ENCODE measurements at places on chromosomes 2 and 18.

- no peak for DNase-seq
Observed at GRCh38 chr2:84832772-84833461, 48.0 kb downstream of the TRABD2A start.

- DNase-seq: peak; percentile 34
Observed at GRCh38 chr18:63994783-63995399, 25.0 kb downstream of the SERPINB8 start.

GRCh38 chr2:113854970-113855740 is 34.7 kb upstream of the ACTR3 start:
- no peak for DNase-seq

DNA sequence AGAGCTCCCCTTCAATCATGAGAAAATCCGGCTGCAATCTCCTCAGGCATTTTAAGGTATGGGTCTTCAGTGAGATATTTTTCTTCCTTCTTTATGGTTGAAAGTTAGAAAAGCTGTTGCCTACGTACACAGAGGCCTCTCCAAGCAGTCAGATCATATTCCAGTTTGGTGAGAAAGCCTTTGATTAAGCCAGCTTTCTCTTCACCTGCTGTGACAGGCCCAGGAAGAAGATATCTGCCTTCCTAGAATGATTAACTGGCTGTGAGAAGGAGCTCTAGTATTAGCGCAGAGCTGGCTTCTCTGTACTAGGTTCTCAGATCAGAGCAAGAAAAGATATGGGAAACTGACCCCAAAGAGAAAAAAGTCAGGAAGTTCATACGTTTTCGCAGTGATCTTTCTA is 585.0 kb upstream of the CHAC2 start:
- peak; percentile 14 for DNase-seq

DNA sequence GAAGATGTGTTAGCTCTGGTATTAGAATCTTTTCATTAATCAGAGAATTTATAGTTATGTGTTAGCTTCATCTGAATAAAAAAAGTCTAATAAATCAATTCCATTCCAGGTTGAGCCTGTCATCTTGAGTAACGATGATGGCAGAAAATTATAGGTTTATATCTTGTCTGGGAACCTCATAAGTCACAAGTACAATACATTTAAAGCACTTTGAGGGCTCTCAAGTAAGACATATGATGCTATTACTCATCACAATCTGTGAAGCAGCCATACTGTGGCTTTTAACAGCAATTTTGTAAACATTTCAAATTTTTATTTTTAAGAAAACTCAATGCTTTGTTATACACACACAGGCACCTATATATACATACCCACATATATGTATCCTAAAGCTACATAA is 484.1 kb upstream of the VRK2 start:
- no peak for DNase-seq

GRCh38 chr2:148906124-148906523 is 31.1 kb downstream of the KIF5C start:
- DNase-seq: no peak

DNA sequence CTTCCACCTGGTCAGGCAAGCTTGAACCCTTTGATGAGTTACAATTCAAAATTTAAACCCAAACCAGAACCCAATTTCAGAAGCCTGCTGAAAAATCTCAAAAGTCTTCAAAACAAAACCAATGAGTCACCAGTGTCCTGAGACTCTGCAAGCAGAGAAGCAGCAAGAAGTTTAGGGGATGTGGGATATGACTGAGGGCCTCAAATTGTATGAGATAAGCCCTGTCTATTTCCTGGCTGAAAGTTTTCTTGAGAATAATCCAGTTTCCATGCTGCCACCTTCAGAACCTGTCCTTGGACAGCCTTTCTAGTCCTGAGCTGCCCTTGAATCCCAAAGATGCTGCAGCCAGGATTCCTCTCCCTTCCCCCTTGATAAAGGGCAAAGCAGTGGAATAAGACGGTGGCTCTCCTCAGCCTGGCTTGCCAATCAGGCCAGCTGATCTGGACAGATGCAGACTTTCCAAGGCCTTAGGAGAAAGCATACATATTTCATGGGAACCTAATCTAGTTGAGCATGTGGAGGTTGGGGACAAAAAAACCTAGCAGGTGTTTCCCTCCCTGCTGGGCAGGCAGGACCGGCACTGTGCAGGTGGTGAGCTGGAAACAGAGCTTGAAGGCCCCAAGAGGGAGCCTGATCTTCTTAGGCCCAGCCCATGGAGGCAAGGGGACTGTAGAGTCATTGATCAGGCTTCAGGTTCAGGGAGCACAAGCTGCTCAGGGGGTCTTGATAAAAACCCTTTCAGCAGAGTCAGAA is 278.0 kb upstream of the MGAT5 start:
- no peak for DNase-seq

DNA sequence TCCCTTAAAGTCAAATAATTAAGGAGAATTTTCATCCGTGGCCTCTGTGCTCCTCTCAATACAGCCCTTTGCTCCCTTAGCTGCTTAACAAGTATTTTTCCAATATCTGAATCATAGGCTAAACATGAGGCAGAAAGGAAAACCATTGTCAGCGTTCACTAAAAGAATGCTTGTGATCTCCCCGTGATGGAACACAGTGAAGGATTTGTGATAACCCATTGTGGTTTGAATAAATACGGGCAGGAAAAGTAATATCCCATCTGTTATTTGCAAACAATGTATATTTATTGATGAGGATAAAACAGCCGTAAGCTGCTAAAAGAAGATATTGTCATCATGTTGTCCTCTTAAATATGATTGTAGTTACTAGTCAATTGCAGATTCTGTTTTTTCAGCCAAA is 258.1 kb downstream of the NAPG start:
- DNase-seq: no peak

DNA sequence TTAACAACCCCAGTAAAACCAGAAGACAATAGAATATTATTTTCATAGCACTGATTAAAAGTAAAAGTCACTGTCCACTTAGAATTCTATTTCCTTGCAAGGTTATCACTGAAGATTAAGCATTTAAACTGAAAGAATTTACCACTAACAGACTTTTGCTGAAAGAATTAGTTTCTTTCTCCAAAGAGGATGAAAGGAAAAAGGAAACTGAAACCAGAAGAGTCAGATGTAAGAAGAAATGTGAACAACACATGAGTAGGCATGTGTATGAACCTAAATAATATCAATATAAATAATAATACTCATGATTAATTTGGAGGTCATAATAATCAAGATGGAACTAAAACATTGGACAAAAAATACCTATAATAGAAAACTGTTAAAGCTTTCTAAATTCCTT is 82.4 kb upstream of the KLHL29 start:
- no peak for DNase-seq

DNA sequence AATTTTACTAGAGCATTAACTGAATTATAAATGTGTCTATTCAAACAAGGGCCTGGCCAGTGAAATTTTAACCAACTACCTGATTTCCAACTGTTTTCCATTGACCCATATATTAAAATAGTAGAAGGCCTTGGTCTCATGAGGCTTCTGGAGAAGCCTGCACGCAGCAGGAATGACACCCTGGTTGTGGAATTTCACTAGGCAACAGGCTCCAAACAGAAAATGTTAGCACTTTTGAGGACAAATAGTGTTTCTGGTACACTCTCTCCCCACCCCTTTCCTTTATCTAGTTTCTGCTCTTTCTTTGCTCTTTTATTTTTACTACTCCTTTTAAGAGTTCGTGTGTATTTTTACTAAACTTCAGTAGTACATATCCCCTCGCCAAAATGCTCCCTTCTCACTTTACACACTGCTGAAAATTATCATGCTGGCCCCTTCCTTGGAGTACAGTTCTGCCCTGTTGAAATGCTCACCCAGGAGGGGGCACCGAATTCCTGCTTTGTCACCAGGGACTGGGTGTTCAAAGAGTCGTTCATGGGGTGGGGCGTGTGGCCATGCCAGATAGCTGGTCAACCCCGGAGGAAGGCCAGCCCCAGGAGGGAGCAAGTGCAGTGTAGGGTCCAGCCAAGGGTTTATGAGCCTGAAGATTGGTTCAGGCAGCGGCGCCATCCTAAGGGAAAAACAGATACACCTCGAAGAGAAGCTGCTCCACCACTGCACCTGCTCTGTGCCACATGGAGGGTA is 22.1 kb upstream of the COL6A3 start:
- no peak for DNase-seq

- no peak for DNase-seq
Observed at GRCh38 chr18:52070291-52070756, 269.7 kb upstream of the DCC start.

- DNase-seq: no peak
Observed at GRCh38 chr2:179354296-179354695, 89.7 kb upstream of the SESTD1 start.

DNA sequence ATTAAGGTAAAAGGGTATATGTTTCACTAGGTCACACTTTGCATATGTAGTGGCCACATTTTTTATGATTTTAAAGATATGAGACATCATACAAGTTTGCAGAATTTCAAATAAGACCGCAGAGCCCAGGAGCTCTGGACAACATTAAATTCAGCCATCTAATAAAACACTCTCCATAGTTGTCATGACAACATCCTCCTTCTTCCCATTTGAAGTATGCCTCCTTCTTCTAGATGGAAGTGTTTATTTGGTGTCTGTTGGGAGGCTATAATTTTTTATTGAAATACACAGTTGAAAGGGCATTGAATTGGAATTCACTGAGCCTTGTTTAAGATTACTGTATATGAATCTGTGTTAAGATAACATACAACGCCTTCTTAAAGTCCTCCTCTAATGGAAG is 467.3 kb downstream of the CMPK2 start:
- no peak for DNase-seq

DNA sequence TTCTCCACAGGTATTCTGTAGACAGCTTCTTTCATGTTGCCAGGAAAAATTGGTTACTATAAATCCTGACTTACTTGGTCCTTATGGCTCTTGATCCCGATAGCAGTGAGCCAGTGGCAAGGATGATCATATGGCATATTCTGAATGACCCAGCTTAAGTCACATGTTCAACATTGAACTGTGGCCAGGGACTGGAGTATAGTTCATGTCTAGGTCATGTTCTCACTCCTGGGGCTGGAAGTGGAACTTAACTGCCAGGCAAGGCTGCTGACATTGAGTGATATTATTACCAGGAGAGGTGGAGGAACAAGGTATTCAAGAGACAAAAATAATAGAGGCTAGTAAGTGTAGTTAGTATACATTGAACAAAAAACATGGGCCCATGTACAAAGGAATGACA is 26.2 kb downstream of the R3HDM1 start:
- no peak for DNase-seq

GRCh38 chr2:170247333-170247732 is 69.4 kb downstream of the MYO3B start:
- DNase-seq: no peak

DNA sequence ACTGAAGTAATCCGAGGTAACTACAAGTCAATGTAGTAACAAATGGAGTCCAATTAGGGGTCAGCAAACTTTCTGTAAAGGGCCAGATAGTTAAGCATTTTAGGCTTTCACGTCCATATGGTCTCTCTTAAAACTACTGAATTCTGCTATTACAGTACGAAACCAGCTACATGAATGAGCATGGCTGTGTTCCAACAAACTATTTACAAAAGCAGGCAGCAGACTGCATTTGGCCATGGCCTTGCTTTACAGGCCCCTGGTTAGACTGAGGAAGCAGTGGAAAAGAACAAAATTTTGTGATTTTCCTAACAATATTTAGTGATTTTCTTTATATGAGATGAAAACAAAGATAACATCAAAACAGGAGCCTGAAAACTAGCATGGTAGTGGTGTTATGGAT is 64.0 kb downstream of the RTN4 start:
- no peak for DNase-seq

DNA sequence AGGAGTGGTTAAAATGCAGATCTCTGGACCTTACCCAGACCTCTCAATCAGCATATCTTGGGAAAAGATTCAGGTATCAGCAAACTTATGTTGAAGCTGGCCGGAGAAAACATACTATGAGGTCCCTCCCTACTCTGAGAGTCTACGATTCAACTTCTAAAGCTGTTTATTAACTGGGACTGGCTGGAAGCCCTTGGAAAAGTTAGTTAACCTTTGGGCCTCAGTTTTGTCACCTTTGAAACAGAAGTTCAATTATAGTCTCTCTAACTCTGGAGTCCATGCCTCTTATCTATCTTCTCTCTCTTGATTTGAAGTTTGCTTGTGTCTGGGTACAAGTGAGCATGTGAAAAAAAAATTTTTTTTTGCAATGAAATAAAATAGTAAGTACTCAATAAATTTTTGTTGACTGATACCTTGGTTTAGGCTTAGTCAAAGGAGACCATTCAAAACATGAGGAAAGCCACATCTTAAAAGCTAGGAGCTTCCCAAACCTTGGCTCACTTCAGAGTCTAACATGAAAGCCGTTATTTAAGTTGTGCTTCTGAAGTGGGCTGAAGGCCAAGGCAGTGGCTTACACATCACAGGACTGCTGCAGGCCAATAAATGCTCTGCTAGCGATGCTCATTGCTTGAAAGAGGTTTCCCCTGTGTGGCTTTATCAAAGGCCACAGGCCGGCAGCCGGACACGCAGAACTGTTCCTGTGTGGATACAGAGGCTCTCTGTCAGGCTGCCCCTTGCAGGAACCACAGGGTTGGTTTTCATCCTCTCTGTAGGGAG is 110.6 kb upstream of the FAM136A start:
- DNase-seq: no peak

DNA sequence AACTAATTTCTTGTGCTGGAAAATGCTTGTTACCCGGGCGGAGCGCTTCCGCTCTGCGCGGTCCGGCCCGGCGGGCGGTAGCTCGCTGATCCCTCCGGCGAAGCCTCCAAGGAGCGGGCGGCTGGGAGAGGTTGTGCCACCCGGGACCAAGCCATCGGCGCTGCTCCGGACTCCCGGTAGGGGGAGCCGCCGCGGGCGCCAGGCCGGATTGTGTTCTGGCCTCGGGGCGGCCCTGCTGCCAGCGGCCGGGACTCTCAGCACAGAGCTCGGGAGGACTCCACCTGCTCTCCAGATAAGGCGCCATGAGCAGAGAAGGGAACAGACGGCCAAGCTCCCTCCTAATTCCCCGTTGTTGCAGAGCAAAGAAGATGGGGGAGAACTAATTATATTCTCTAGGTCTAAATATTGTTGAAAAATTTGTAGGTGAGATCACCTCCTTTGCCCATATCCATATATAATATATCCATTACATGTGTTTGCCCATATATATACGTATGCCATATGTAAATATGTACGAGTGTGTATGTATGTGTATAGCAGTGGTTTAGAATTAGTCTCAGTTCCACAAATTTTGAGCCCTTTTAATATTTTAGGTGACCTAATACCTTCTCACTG is 13.8 kb upstream of the SATB2 start:
- DNase-seq: peak; percentile 51

- no peak for DNase-seq
Observed at GRCh38 chr18:59090966-59091603, 48.6 kb upstream of the SEC11C start.

- no peak for DNase-seq
Observed at GRCh38 chr2:157363612-157364101, 38.0 kb upstream of the ERMN start.

GRCh38 chr2:37711308-37711731 is 39.9 kb upstream of the CDC42EP3 start:
- peak; percentile 62 for DNase-seq

- DNase-seq: no peak
Observed at GRCh38 chr2:98037666-98038336, 42.1 kb upstream of the TMEM131 start.
